Thymus (tissue), 14 donors: ENCODE measurements at places on chromosomes 11 and 22.

DNA sequence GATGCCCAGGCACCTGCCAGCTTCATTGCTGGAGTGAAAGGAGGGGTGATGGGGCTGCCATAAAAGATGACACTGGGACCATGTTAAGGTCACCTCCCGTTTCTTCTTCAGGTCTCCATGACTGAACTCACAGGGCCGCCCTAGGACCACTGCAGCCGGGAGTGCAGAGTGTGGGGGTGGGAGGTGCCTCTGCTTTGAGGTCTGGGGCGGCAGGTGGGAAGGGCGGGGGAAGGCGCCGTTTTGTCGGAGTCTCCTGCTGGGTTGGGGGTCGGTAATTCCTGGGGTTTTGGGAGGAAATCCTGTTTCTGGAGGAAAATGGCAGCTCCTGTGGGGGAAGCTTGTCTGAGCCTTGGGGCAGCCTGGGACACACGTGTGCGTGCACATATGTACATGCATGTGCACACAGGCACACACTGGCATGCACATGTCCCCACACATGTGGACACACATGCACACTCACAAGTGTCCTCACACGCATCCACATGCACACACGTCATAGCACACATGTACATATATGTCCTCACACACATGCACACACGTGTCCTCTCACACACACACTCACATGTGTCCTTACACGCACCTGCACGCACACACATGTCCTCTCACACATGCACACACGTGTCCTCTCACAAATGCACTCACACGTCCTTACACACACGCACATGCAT is 990.9 kb downstream of the BRD1 start:
- no peak for DNase-seq

DNA sequence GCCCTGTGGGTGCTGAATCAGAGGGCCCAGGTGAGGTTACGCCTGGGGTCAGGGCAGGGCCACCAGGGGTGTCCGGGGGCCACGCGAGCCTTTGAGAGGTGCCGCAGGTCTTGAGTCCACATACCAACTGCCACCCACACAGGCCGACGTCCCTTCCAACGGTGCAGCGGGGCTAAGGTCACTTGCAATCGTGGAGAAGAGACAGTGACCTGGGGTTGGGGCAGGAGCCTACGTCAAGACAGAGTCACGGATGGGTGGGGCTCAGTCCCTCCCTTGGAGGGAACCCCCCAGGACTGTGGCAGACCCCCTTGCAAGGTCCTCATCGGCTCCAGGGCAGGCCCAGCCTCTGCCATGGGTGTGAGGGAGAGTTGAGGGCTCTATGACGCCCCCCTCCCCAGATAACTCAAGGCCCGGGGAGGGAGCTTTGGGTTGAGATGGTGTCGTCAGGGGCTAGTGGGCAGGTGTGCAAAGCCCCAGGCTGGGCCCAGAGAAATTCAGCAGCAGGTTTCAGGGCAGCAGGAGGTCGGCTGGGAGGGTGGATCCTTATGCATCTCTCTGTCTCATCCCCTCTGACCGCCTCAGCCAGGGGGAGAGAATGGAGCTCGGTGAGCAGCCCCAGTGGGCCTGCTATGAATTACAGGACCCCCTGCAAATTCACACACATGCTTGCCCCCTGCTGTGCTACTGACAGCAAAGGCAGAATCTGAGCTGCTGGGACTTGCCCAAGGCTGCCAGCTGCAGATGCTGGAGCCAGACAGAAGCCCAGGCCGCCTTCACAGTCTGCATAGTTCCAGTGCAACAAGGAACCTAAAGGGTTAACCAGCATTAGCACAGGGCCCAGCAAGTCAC is 60.0 kb downstream of the MYEOV start:
- no peak for DNase-seq

GRCh38 chr11:26779074-26779865 is 57.4 kb upstream of the SLC5A12 start:
- DNase-seq = no peak

- DNase-seq = no peak
Observed at GRCh38 chr11:68269414-68270081, 2.2 kb downstream of the C11orf24 start.

DNA sequence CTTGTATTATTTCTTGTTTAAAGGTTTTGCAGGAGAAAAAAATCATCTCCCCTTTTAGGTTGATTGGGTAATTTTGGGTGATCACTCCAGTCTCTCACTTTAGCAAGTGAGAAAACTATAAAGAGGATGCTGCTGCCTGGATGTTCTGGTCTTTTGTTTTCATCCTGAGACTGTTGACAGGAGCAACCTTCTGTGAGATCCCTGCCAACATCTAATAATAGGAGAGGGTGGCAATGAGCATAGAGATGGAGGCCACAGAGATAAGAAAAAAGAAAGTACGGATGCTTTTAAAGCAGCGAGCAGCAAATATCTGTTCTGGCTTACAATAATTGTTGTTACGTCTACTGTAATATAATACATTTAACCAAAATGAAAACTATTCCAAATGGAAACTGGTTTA is 293.6 kb upstream of the MTNR1B start:
- no peak for DNase-seq

GRCh38 chr11:10455637-10456487 is 798 bp downstream of the AMPD3 start:
- DNase-seq = peak; percentile 67

DNA sequence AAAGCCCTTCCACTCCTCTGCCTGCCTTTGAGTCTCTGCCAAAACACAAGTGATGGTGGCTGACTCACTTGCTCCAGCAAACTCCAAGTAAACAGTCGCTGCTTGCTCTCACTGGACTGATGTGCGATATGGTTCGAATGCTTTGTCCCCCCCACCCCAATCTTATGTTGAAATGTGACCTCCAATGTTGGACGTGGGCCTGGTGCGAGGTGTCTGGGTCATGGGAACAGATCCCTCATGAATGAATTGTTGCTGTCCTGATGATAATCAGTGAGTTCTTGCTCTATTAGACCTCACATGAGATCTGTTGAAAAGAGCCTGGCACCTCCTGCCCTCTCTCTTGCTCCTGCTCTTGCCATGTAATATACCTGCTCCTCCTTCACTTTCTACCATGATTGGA is 747.9 kb downstream of the OPCML start:
- no peak for DNase-seq

GRCh38 chr11:77082838-77083565 is 16.2 kb downstream of the CAPN5 start:
- DNase-seq = peak; percentile 47

- no peak for DNase-seq
Observed at GRCh38 chr11:16099343-16099900, 256.9 kb downstream of the SOX6 start.

- DNase-seq = no peak
Observed at GRCh38 chr22:49658902-49659280, 168.8 kb downstream of the BRD1 start.

DNA sequence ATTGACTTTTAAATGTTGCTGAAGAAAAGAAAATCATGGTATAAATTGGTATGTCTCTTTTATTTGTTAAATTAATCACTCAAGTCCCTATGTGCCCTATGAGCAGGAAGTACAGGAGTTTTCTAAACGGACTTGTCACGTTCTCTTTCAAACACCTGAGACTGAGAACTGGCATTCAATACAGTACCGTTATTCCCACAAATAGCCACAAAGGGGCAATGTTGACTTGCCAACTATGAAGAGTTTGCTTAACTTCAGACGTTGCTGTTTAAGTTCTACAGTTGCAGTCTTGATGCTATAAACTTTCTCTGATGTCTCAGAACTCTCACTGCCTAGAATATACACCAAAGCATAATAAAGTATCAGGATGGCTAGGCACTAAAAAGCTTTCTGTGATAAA is 7.6 kb downstream of the OR56A1 start:
- no peak for DNase-seq

DNA sequence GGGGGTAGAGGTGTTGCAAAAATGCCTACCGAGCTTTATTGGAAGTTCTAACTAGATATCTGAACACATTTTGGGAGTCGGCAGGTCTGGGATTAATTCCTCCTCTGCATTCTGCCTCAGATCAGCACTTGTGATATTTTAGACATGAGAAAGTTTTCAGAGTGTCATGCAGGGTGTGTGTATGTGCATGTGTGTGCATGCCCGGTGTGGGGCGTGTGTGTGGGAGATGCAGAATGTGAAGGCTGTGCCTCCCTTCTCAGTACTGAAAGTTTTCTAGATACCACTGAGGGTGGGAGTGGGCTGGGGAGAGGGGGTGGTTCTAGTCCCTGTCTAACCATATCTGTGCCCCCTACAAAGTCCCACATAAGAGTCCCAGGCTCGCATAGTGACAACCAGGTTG is 180.0 kb upstream of the NTM start:
- no peak for DNase-seq

GRCh38 chr11:962688-963087 is 37.0 kb downstream of the AP2A2 start:
- DNase-seq = no peak

DNA sequence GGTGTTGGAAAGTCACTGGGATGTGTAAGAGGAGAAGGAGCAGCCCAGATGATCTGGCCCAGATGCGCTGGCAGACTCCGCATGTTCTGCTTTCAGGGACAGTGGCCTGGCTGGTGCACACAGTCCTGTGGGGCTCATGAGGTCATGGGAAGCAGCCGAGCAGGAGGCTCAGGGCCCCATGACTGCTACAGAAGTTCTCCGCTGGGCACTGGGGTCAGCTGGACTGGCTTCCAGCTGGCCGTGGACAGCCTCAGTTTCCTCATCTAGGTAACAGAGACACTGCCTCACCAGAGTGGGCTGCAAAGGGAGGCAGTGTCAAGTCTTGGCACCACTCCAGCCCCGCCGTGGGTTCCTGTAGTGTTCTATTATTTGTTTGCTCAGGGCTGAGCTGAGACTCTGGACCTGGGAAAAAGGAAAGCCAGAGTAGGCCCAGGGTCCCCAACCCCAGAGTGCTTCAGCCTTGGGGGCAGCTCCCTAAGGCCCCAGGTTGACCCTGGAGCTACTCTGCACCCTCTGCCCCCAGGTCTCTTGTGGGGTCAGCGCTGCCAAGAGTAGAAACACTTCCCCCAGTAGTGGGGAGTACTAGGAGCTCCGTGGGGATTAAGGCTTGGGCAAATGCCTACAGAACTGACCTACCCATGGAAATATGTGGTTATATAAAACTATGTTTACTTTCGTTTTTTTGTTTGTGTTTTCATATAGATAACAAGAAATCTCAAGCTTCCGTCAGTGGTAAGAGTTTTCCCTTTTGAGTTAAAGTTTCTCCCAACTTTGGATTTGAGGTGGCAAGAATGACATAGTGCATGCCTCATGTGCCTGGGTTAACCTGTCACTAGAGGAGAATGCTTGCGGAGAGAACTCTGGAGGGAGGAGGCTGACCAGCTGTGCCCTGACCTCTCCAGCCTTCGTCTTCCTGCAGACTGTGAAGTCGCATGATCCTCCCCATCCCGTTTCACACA is 45.3 kb downstream of the MED15 start:
- no peak for DNase-seq

DNA sequence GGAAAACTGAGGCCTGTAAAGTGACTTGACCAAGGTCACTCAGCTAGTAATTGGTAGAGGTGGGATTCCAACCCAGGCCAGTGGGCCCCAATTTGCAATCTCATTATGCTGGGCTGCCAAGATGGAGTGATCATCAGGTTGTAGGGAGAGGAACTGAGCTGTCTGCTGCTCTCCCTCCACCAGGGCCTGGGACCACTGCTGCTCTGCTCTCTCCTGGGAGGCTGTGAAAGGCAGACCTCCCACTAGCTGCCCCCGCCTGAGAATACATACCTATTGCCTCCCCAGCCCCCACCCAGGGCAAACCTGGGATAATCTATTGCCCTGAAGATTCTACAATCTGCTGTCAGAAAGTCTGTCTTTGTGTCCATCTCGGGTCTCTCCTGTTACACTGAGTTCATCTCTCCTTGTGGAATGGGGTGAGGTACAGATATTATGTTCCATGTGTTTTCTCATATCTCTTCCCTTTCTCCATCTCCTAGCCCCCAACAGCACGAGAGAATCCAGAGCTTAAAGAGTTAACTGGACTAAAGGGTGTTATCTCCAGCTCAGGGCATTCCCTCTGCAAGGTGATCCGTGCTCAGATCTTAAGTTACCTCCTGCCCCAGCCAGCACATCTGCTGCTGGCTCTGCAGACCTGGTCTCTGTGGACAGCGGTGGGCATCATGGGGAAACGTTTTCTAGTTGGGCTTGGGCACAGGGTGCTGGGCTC is 5.6 kb downstream of the NECTIN1 start:
- no peak for DNase-seq

- no peak for DNase-seq
Observed at GRCh38 chr22:38699143-38699542, 1.6 kb downstream of the JOSD1 start.

- no peak for DNase-seq
Observed at GRCh38 chr11:43269254-43269918, 42.4 kb upstream of the API5 start.

DNA sequence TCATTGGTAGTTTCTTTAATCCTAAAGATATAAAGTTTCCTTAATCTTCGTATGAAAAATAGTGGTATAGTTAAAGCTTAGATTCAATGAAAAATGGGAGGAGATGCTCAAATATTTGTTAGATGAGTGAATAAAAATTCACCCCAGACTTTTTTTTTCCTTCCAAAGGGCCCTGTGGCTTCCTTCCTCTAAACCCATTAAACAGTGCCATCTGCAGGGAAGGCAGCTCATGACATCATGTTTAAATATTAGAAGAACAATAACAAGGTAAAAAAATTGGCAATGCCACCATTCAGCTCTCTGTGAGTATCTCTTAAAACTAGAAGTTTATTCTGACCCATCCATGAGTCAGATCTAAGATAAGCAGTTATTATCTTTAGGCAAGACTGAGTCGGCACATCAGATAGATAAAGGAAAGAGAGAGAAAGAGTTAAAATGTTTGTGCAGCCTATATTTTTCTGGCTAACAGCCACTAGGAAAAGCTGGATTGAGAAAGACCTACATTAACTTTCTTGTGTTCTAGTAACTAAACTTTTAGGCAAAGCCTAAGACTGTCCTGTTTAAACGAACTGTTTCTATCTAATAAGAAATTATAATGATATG is 19.1 kb upstream of the OOSP1 start:
- DNase-seq = peak; percentile 7

DNA sequence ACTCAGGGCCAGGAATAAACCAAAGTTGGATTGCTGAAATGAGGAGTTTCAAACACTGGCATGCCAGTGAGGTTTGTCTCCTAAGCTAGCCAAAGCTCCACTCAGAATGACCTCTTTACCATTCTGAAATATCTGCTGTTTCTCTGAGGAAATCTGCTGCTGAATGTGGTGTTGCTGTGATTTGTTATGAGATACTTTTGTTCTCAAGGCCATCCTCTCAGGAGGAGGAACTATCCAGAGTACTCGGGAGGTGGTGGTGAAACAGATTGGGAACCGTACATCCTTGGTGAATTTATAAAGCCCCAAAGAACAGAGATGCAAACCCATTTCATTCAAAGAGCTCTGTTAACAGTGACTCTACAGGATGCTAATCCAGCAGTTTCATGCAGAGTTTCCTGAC is 50.5 kb downstream of the BDNF start:
- DNase-seq = no peak

- no peak for DNase-seq
Observed at GRCh38 chr22:38850941-38851849, 7.4 kb upstream of the NPTXR start.

- no peak for DNase-seq
Observed at GRCh38 chr11:8699903-8700302, 17.3 kb downstream of the RPL27A start.
